ENCODE measurements at places on chromosomes 2 and 18. TPM values are rescaled to one million over a fixed set of nuclear protein-coding genes. Genes with fewer than 3 reads are reported as not detected.

- H3K4me1 ChIP-seq, result peaks cover 15% of the 10 kb centered on the region
- no peaks in the 10 kb centered on the region for H3K27me3 ChIP-seq
- peak overlapping the region; percentile 100 for H3K4me3 ChIP-seq
- peak overlapping the region; percentile 98 for H3K27ac ChIP-seq
- no peak for DNase-seq
- H3K36me3 ChIP-seq, result peaks cover 14% of the 10 kb centered on the region
Measured at GRCh38 chr2:85353876-85354285, 447 bp downstream of the RETSAT start.

RUFY4 gene
- not detected for total RNA-seq

DNA sequence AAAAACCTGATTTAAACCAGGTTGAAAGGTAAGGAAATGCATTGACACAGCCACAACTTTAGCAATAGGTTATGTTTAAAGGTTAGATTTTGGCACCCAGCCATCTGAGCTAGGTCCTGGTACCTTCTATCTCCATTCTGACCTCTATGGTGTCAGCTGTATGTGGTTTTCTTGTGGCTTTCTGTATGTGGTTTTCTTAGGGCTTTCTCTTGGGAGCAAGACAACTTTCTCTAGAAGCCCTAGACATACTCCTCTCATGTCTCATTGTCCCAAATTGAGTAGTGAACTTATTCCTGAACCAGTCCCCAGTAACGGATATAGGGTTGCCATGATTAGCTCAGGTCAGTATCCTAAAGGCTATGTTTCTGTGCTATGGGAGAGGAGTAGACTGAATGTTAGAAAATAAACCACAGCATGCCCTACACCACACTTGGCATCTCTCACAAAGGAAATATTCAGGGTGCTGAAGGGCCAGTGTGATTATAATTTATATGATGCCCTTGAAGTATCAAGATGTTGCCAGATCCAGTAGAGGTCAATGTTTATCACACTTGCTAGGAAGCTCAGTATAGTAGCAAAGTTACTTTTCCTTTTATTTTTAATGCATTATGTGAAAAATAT, 176.1 kb downstream of the CAPN13 start:
- peaks cover 1% of the 10 kb centered on the region for H3K36me3 ChIP-seq
- H3K4me1 ChIP-seq, result no peaks in the 10 kb centered on the region
- no peaks in the 10 kb centered on the region for H3K27me3 ChIP-seq
- H3K27ac ChIP-seq, result no peak overlapping the region
- no peak for DNase-seq
- H3K4me3 ChIP-seq, result no peak overlapping the region

CRACDL gene
- 1.6 TPM for total RNA-seq

- H3K27ac ChIP-seq, result no peak overlapping the region
- H3K4me1 ChIP-seq, result no peaks in the 10 kb centered on the region
- H3K4me3 ChIP-seq, result no peak overlapping the region
Measured at GRCh38 chr2:63898839-63899238, 57.1 kb downstream of the UGP2 start.

RIF1 gene
- total RNA-seq, result 53.0 TPM

DNA sequence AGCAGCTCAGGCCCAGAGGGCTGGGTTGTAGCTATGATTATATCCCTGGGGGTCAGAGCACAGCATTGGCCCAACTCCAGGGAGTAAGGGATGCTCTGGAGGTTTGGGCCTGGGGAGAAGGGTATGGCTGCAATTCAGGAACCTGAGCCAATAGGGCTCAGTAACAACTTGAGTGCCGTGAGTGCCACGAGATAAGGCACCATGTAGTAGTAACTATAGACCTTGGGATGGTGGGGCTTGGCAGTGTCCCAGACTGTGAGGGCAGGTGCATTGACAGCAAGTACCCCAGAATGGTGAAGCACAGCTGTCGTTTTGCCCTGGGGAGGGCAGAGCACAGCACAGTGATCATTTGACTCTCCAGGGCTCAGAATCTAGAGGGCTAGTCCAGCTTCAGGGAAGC, 45.1 kb upstream of the ZNF396 start:
- H3K4me1 ChIP-seq, result no peaks in the 10 kb centered on the region
- H3K4me3 ChIP-seq, result no peak overlapping the region
- no peak overlapping the region for H3K27ac ChIP-seq
- DNase-seq, result no peak

GRCh38 chr2:135818937-135819610, 17.9 kb downstream of the LCT start:
- H3K36me3 ChIP-seq, result no peaks in the 10 kb centered on the region
- no peak overlapping the region for H3K4me3 ChIP-seq

- no peak overlapping the region for H3K27ac ChIP-seq
- no peaks in the 10 kb centered on the region for H3K36me3 ChIP-seq
- no peak overlapping the region for H3K4me3 ChIP-seq
- peaks cover 14% of the 10 kb centered on the region for H3K4me1 ChIP-seq
Measured at GRCh38 chr18:57918601-57919000, 115.5 kb upstream of the ATP8B1 start.

HPCAL1 gene
- total RNA-seq, result 16.8 TPM

KIF5C gene
- 26.8 TPM for total RNA-seq

DNA sequence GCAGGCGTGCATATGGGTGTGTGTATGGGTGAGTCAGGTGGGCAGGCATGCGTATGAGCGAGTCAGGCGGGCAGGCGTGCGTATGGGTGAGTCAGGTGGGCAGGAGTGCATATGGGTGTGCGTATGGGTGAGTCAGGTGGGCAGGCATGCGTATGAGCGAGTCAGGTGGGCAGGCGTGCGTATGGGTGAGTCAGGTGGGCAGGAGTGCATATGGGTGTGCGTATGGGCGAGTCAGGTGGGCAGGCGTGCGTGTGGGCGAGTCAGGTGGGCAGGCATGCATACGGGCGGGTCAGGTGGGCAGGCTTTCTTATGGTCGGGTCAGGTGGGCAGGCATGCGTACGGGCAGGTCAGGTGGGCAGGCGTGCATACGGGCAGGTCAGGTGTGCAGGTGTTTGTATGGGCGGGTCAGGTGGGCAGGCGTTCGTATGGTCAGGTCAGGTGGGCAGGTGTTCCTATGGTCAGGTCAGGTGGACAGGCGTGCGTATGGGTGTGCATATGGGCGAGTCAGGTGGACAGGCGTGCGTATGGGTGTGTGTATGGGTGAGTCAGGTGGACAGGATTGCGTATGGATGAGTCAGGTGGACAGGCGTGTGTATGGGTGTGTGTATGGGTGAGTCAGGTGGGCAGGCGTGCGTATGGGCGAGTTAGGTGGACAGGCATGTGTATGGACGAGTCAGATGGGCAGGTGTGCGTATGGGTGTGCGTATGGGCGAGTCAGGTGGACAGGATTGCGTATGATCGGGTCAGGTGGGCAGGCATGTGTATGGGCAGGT, 28.7 kb upstream of the KLF11 start:
- no peak overlapping the region for H3K27ac ChIP-seq
- peaks cover 17% of the 10 kb centered on the region for H3K27me3 ChIP-seq
- DNase-seq, result no peak
- H3K36me3 ChIP-seq, result no peaks in the 10 kb centered on the region
- no peak overlapping the region for H3K4me3 ChIP-seq

GRCh38 chr2:59694176-59694575, 859.3 kb downstream of the BCL11A start:
- no peaks in the 10 kb centered on the region for H3K36me3 ChIP-seq
- H3K4me3 ChIP-seq, result no peak overlapping the region
- H3K4me1 ChIP-seq, result no peaks in the 10 kb centered on the region
- no peak for DNase-seq

All from progenitor cell of endocrine pancreas (in vitro differentiated cells).